ENCODE measurements at places on chromosomes 6 and 20.

GRCh38 chr6:111176038-111176759 is 88.9 kb downstream of the SLC16A10 start:
- DNase-seq, result no peak

DNA sequence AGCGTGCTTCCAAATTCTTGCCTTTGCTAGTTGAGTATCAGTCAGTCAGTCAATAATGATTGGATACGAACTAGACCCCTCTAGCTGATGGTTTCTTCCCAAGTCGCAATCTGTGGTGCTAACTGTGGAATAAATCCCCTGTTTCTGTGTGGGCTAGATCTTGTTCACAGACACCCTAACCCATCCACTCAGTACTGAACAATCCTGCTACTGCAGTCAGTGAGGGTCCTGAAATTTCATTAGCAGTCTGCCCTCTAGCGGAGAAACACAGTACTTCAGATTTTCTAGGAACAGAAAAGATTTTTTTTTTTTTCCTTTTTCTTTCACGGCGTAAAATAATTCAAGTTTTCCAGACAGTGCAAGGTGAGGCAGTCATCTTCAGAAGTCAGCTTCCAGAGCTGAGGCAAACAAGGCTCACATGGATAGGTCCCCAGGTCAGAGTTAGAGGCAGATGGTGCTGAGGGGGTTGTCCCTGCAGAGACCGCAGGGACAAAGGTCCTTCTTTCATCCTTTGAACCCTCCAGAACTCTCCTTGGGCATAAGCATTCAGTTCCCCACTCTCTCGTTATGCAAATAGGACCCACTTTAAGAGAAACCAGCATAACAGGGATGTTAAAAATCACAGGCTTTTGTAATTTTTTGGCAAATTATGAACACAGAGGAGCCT is 119.6 kb downstream of the SCML4 start:
- DNase-seq, result no peak

- DNase-seq, result no peak
Observed at GRCh38 chr6:121876721-121877120, 441.3 kb downstream of the GJA1 start.

- DNase-seq, result peak; percentile 42
Observed at GRCh38 chr6:151475653-151476523, 17.9 kb upstream of the CCDC170 start.

GRCh38 chr6:37287519-37288157 is 29.7 kb upstream of the TMEM217 start:
- DNase-seq, result no peak

- peak; percentile 42 for DNase-seq
Observed at GRCh38 chr20:5569021-5569420, 181.2 kb upstream of the SHLD1 start.

DNA sequence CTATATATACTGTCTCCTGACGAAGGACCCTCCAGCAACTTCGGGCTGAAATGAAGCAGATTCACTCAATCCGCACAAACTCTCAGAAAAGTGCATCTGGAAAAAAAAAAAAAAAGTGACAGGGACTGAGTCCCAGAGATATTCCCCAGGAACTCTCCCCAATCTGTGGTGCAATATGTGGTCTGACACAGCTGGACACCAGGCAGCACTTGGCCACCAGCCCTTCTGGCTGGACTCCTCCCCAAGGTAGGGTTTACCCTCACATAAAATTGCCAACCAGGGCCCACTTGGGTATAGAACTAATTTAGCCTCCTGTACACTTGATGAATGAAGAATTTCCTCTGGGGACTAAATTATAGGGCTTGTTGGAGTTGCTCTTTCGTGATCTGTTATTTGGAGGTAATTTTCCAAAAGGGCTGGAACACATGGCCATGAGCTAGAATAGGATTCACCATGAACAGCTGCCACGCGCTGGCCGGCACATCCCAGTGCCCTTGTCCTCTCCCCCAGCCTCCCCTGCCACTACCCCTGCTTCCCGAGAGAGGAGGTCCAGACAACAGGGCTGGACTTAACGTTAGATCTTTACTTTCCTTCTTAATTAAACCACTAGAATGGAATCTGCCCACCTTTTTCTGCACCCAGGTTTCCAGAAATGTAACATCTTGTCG is 379.2 kb downstream of the BMP2 start:
- no peak for DNase-seq
